Caki2 (cell line): ENCODE measurements at places on chromosomes 11 and 22. TPM values are rescaled to one million over a fixed set of nuclear protein-coding genes. Genes with fewer than 3 reads are reported as not detected.
A peak's percentile ranks its signal among the peaks of the same experiment; 100 is the strongest.

DNA sequence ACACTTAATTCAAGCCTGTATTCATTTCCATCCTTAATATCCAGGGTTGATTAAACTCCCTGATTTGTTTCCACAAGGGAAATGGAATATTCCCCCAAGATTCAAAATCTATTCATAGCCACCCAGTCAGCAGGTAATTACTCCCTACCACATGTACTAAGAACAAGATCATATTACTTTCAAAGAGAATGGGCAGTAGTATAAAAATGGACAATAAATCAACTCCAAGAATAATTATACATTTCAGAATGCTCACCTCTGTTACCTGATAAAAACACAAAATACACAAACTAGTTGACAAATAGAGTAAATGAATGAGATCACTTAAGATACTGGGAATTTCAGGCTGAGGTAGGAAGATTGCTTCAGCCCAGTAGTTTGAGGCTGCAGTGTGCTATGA lies 8.5 kb upstream of the FEZ1 start:
- DNase-seq: no peak

The NAALADL1 gene
- 0.88 TPM in 1 of 2 replicates, not detected in the other for total RNA-seq

DNA sequence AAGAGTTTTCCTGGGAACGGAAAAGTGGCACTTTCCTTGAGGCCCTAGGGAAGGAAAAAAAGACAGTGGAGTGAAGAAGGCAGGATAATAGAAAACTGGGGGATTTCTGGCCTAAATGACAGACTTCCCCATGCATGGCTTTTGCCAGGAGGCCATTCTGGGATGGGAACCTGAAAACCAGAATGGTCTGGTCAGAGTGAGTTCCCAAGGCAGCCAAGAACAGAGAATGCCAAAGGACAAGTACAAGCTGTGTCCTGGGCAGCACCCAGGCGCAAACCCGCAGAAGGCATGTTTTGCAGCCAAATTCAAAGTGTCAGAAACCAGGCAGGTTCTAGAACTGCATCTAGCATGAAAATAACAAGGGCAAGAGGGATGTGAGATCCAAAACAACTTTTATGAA lies 162.4 kb downstream of the SPON1 start:
- DNase-seq: no peak

GRCh38 chr11:44596525-44597276 lies 31.2 kb downstream of the CD82 start:
- DNase-seq: no peak

DNA sequence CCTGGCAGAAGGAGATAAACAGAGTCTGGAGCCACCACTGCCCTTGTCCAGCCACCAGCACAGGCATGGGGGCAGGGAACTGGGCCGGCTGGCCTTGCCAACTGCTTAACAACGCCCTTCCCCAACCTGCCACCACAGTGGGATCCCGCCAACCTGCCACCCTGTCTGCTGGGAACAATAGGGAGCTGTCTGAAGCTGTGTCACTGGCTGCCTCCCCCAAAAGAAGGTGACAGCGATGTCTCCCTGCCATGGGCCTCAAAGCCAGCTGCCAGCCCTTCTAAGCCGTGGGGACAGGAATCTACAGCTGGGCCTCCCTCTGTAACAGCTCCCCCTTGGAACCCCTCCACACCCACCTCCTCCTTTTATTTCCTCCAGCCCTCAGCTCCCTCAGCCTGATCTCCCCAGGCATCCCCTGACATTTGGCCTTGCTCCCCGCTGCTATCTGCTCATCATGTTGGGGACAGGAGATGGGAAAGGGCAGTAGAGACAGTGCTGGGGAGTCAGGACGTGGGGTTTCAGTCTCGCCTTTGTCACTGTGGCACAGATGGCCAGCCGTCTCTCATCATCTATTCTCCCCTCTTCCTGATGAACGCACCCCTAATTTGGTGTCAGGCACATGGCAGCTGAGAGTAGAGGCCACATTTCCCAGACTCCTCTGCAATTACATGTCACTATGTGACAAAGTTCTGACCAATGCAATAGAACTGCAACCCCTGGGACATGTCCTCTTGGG lies 51.3 kb upstream of the PRDM11 start:
- no peak for DNase-seq

DNA sequence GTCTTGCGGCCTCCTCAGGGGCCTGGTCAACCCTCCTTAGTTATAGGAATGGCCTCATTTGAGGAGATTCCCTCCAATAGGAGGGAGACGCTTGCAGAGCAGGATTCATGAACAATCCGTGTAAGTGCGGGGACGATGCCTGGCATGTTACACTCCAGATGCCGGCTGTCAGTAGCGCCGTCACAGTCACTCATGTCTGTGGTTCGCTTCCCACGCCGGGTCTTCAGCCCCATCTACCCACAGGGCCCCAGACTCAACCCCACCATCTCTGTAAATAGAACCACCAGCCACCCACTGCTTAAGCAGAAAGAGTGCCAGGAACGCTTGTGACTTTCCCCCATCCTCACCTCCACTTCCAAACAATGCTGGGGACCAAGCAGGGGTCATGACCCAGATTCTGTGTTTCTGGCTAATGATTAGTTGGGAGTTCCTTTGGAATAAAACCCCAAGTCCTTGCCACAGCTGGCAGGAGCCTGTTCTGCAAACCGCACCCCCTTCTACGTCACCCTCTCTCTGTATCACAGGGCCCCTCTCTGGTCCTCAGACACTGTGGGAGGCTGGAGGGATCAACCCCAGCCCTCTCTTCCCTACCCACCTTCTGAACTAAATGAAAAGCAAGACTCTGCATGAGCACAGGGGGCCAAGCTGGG lies 38.8 kb upstream of the TOLLIP start:
- no peak for DNase-seq

The SLC22A9 gene
- not detected in 2 replicates for total RNA-seq

GRCh38 chr11:21771097-21771496 lies 421.8 kb upstream of the ANO5 start:
- no peak for DNase-seq

DNA sequence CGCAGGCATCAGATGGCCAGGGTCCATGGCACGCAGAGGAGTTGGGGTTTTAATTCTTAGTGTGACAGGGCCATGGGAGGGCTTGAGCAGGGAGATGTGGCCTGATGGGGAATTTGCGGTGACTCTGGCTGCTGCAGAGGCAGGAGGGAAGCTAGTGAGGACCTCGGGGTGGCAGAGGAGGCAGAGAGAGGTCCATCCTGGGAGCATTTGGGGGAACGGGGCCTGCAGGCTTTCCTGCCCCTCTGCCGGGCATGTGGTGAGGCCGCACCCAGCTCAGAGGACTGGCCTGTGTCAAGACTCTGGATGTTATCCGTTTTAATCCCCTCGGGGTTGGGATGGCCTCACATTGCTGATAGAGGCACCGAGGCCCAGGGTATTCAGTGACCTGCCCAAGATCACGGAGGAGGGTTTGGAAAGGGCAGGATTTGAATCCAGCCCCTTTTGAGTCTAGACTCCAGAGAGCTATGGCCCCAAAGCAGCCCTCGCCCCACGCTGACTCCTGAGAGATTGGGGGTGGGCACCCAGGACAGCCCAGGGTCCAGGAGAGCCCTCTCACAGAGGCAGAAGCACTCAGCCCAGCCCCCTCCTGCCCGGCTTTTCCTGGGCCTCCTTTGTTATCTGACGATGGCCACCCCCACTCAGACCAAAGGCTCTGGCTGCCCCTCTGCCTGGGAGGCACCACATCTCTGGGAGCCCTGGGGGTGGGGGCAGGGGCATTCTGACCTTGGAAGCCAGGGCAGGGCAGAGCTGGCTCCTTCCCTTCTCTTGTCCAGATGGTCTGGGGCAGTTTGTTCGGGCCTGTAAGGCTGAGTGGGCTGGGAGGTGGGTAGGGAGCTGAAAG lies 13.9 kb downstream of the MGAT3 start:
- no peak for DNase-seq

- no peak for DNase-seq
Measured at GRCh38 chr11:10824888-10825287, 16.2 kb upstream of the EIF4G2 start.

DNA sequence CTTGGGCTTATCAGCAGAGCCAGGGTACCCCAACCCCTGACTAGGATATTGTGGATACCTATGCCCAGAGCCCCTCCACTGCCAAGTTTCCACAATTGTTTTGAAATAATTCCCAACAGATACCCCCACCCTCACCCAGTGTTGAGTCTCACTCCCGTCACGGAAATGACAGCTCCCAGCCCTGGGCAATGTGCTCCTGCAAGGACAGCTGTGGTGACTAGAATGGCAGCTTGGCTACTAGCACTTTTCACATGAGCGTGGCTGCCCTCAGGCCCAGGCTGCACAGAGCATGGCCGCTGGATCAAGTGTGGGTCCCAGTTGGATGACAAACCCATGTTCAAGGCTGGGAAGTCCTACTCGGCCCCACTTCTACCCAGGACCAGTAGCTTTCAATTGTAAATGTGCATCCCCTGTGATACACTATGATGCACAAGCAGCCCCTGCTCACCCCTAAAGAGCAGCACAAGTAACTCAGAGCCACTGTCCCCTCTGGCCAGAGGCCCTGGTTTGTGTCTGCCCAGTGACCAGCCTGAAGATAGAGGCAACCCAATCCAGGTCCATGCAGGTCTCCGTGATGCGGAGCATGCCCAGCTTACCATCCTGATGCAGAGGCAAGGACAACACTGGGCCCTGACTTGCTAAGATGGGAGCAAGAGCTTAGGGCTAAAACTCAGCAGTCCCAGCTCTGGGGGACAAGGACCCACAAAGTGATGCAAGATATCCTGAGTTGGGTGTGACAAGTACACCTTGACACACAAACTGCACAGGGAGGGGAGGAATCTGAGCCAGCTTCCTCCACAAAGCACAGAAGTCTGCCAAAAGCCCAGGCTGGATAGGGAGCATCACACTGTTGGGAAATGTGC lies 13.2 kb downstream of the KCNQ1OT1 start:
- DNase-seq: no peak

The MB gene
- total RNA-seq: 2.5 and 5.3 TPM in 2 replicates

DNA sequence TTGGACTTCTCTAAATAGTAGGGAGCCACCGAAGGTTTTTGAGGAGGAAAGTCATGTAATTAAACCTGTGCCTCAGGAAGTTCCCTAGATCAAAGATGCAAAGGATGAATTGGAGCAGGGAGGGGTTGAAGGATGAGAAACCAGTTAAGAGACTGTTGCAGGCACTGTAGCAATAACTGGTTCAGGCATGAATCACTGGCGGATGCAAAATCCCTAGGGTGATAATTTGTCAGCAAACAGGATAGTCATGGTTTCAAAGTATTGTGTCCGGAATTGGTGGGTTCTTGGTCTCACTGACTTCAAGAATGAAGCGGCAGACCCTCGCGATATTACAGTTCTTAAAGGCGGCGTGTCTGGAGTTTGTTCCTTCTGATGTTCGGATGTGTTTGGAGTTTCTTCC lies 19.9 kb downstream of the TRIOBP start:
- DNase-seq: no peak

The KCNJ1 gene
- 0.10 TPM in 1 of 2 replicates, not detected in the other for total RNA-seq

DNA sequence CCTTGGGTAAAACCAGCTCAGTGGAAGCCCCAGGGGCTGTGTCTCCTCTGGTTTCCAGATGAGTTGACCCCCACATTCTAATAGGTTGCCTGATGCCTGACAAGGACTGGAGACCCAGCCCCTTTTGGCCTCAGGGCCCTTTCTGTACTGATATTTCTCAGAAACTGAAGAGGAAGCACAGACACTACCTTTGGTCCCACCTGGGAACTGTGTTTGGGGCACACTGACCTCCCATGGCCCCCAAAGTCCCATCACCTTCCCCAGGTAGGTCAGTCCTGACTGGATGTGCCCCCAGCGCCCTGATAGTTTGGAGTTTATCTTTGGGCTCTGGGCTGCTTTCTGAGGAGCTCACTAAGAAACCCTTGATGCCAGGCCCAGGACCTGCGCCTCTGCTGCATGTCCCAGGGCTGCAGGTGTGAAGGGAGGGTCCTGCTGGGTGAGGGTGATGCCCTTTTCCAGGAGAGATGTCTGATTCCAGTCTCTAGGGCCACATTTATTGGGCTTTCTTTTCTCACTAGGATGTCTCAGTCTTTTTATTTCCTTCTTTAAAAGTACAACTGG lies 106.7 kb downstream of the GGTLC2 start:
- DNase-seq: no peak

- DNase-seq: no peak
Measured at GRCh38 chr22:44847380-44847779, 95.0 kb downstream of the ARHGAP8 start.

- no peak for DNase-seq
Measured at GRCh38 chr11:94494126-94494680, 419 bp downstream of the ANKRD49 start.

The C22orf31 gene
- total RNA-seq: not detected in 2 replicates

DNA sequence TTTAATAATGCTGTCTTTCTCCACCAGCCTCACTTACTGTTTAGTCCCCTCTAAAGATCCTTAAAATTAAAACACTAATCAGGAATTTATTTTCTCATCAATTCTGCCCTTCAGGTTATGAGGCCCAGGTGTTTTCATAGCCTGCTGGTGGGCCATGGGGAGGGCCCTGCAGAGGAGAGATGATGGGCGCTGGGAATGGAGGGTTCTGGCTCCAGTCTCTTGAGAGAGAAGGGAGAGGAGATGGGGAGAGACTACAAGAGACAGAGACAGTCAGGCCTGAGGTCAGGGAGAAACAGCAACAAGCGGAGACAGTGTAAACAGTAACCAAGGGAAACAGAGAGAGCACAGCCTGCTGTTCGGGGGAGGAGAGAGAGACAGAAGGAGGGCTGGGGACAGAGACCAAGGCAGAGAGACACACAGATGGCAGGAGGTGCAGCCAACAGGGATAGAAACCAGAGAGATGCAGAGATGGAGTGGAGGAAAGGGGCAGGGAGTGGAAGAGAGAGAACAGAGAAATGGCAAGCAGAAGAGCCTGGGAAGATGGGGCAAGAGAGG lies 187.3 kb upstream of the SYT13 start:
- no peak for DNase-seq

The RANGAP1 gene
- total RNA-seq: 178 and 208 TPM in 2 replicates

DNA sequence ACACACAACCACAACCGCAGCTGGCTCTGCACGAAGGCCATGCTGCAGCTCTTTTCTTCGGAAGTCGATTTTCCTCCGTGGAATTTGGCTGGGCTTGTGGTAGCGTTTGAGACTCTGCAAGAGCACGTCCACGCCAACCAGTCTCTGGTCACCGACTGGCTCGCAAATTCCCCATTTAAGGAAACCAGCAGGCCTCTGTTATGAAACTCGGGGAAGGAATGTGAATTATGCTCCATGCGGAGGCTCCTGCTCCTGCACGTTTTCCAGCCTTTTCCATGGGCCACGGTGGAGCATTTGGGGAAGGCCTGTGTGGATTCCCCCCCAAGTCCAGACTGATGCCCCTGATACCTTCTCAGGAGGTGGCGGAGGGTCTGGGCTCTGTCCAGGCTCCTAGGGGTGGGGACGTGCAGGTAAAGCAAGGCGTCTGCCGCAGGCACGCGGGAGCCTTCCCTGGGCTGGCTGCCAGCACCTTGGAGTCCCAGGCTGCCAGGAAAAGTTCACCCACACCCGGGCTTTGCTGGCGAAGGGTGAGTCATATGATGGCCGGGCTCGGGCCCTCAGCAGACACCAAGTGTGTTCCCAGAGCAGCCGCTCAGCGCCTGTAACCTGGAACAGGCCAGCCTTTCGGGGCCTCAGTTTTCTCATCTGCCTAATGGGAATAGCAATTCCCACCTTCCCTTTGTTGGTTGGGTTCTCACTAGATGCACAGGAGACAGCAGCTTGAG lies 41.9 kb downstream of the LRP5 start:
- peak; percentile 16 for DNase-seq

DNA sequence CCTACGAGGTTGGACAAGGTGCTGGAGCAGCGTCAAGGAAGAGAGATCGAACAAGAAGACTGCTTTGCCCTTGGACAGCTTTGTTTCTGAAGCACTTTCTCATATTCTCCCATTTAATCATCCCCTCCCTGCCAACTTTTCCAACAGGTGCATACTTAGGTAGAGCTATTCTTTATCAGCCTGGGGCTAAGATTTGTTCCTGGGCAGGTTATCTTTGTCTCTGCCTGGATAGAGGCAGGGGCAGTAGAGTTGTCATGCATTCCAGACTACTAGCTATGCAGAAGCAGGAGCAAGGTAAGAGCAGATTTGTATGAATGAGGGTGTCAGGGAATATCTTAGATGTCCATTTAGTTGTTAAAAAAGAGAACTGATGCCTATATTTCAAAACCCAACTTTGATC lies 82.3 kb downstream of the PTPRJ start:
- DNase-seq: peak; percentile 48
